ENCODE measurements at places on chromosomes 6 and 20.

- no peak for DNase-seq
Observed at GRCh38 chr6:100163035-100163434, 169.0 kb upstream of the MCHR2 start.

GRCh38 chr6:17945111-17945510 lies 42.3 kb downstream of the KIF13A start:
- no peak for DNase-seq

DNA sequence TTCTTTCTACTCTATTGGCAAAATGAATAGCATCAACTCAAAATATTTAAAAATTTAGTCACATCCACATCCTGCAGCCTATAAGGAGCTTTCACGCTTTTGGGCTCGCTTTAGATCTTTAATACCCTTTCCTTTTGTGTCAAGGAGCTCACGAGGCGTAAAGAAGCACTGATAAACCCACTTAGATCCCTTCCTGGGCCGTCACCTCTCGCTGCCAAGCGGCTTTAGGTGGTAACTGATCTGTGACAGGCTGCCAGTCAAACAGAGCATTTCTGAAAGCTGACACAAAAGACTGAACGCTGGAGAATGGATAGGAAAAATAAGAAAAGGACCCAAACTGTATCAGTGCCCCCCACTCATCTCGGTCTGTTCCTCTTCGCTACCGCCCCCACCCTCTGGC lies 385.7 kb upstream of the MMS22L start:
- no peak for DNase-seq

DNA sequence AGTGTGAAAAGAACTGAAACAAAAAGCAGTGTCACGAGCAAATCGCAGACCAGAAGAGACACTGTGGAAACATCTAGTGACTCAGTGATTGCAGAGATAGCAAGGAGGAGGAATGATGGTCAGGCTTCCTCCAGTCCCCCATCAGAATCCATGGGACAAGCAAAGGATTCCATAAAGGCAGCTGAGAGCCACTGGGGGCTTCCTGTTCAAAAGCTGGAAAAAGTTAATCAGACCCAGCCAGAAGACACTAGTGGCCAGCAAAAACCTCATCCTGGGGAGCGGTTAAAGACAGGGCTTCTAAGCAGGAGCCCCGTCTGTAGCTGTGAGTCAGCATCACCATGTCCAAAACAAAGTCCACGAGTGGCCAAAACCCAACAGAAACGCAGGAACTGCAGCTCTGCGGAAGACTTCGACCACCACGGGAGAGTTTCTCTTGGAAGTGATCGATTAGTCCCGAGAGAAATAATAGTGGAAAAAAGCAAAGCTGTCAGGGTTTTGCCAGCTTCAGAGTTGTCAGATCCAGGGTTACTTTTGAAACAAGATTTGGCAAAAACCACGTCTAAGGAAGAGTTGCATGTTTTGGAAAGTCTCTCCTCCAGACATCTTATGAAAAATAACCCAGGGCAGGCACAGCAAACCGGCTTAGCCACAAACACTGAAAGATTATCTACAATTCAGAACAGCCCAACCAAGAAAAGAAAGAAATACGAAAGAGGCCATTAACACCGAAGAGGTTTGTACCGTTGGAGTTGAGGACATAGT lies 51.0 kb downstream of the JAG1 start:
- no peak for DNase-seq

GRCh38 chr20:11497545-11497944 lies 420.1 kb upstream of the BTBD3 start:
- no peak for DNase-seq

DNA sequence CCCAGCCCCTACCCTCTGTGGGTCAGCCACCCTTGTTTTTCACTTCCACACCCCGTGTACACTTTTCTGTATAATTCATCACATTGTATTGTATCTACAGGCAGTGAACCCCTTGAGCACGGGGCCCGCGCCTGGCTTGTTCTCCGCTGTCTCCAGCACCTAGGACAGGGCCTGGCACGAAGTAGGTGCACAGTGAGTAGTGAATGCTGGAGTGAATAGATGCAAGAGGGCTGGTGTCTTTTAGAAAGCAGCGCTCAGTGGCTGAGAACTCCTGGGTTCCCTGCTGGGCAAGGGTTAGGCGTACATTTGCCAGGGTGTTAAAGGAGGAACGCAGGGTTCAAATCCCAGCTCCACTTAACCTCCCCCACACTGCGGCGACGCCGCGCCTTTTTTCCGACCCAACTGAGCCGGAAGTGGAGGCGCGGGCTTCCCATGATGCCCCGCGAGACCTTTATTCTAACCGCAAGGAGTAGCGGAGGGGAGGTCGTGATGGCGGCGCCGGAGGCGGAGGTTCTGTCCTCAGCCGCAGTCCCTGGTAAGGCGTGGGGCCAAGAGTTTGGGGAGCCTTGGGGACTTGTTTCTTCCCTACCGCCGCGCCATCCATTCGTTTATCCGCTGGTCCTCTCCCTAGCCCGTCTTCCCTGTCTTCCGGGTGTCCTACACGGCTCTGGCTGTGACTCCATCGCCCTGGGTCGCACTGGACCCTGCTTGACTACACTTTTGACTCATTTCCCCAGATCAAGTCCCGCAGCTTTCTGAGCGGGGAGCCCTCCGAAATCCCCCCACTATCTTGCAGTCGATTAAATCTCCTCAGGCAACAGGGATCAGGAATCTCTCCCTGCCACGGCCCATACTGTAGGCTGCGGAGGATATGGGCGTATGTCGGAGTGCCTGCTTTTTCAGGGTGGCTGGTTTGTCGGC lies at the start of gene MAD2L1BP:
Gene MAD2L1BP, plus strand, starts transcription at position 454 of the 921 bp plus-strand sequence. Its CDS starts 36 bp downstream, at position 490.
- peak; percentile 40 for DNase-seq

DNA sequence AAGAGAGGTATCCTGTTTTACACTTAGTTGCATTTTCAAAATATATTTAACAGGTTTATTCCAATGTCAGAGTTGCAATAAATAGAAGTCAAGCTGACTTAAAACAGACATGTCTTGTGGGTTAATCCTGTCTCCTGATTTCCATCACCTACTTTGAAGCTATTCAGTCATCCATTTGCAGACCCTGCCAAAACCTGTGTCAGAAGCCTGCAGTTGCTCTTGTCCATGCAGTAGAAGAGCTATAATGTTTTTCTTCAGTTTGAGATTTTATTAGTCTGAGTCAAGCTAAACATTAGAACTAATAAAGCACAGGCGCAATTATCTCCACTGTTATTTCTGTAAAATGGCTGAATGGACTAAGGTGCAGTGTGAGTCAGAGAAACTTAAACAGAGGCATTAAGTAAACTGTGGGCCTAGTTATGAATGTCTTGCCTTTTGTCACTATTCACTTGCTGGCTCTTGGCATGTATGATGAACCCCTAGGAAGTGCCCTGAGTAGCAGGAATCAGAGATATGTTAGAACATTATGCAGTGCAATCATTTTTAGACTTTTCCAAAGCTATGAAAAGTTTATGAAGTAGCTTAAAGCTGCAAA lies 11.0 kb upstream of the HDGFL1 start:
- no peak for DNase-seq

- DNase-seq = no peak
Observed at GRCh38 chr20:21513181-21513663, 642 bp downstream of the NKX2-2 start.

- no peak for DNase-seq
Observed at GRCh38 chr20:9417665-9418064, 96.7 kb upstream of the LAMP5 start.

- DNase-seq = no peak
Observed at GRCh38 chr20:3996399-3996798, 19.0 kb downstream of the RNF24 start.

- no peak for DNase-seq
Observed at GRCh38 chr20:38600057-38600456, 1.6 kb upstream of the ARHGAP40 start.

DNA sequence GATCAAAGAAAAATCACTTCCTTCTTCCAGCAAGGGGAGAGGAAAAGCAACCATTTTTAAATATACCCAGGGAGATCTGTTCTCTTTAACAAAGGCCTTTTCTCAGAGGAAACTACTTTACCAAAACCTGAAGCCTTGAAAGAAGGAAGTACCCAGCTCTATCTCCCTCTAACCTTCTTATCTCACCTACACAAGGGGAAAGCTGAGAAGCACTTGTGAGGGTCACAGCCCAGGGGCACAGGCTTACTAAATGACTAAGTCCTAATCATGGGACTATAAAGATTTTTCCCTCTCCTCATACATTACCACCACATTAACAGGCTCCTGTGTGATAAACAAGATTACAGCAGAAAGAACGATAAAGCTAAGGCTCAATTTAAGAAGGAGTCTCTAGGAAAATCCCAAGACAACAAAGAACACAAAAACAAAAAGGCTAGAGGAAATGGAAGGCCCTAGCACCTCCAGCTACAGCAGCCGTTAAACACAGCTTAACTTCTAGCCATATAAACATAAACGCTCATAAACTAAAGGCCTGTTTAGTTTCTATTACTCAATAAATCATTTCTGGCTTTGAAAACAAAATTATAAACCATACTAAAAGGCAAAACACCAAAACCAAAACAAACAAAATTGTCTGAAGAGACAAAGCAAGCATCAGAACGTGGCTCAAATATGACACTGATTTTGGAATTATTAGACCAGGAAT lies 284.9 kb upstream of the ECI2 start:
- no peak for DNase-seq

DNA sequence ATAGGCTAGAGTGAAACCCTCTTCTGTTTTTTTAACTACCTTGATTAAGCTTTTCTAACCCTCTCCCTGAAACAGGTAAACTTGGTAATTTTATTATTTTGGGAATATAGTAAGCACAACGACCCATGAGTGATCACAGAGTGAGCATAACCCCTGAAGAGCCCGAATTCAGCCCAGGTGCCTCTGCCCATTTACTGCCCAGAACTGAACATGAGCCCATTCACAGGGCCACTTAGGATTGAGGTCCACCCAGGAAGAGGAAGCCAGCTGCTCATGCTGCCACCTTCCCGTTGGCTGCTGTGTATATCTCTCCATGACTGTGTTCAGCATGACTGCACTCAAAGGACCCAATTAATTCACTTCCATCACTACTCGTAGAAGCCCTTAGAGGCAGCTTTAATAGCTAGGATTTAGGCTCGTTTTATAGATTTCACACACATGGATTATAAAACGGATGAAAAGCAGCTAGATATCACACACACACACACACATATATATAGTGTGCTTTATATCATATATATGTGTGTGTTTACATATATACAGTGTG lies 8.3 kb upstream of the PDE10A start:
- DNase-seq = peak; percentile 85

DNA sequence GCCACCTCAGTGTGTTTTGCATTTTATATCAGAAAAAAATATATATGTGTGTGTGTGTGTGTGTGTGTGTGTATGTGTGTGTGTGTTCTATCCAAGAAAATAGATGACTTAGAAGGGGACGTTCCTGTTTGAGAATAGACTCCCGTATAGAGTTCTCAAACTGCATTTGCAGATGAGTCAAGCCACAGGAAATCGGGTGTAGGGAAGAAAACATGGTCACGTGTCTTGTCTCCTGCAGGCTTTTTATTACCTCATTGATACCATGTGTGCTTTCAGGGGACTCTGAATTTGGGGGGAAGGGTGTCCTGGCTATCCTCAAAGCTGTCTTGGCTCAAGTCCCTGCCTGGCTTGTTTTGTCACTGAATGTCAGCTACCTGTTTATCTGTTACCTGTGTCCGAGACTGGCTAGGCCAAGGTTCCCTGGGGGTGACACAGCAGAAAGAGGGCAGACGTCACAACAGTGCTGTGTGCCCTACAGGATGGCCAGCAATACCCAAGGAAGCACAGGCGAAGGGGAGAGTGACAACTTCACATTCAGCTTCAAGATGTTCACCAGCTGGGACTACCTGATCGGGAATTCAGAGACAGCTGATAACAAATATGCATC lies 55.7 kb upstream of the NOP56 start:
- DNase-seq = no peak

GRCh38 chr20:397432-398237 lies 10.5 kb upstream of the RBCK1 start:
- no peak for DNase-seq

DNA sequence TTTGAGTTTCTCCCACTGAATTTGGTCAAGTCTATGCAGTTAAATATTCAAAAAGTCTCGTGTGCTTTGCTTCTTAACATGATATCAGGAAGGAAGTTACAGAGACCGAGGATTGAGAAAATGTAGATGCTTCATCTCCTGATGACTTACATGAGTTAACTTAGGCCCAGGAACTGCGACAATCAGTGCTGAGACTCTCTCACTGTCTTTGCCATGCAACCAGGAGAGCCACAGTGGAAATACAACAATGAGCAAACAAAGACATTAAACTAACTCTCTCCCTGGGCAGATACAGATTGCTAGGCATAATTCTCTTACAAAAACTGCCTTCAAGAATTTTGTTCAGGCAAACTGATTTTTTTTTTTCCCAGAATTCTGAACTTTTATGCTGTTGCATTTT lies 440.6 kb upstream of the EPHA7 start:
- DNase-seq = no peak

DNA sequence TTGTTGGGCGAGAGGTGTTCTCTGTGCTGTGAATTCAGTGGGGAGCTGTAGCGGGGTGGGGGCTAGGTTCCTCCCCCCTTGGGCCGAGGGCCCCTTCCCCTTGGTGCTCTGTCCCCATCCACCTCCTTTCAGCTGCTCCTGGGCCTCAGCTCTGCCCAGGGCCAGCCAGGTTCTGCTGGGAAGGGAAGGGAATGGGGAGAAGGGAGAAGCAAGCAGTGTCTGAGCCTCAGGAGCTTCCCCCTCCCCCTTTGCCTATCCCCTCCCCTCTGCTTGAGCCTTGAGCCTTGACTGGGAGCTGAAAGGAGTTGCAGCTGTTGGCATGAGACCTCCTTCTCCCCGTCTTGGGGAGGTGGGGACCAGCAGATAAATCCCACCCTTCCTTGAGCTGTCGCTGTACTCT lies 576 bp upstream of the RRP36 start:
- no peak for DNase-seq

DNA sequence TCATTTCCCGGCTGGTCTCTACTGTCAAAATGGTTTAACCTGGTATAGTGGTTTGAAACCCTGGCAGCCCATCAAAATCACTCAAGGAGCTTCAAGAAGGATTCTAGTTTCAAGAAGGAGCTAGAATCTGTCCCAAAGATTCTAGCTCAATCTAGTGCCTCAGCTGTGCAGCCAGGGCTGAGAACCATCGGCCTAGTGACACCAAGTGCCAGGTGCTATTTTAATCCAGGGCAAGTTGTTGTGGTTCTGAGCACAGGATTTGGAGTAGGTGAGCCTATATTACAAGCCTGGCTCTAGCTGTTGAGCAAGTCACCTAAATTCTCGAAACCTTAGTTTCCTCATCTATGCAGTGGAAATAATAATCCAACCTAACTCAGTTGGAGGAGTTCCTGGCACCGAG lies 3.7 kb downstream of the MOCS1 start:
- DNase-seq = no peak

- DNase-seq = no peak
Observed at GRCh38 chr20:57013741-57014140, 252.7 kb downstream of the BMP7 start.

GRCh38 chr6:149347067-149347466 lies 29.6 kb downstream of the TAB2 start:
- DNase-seq = no peak

DNA sequence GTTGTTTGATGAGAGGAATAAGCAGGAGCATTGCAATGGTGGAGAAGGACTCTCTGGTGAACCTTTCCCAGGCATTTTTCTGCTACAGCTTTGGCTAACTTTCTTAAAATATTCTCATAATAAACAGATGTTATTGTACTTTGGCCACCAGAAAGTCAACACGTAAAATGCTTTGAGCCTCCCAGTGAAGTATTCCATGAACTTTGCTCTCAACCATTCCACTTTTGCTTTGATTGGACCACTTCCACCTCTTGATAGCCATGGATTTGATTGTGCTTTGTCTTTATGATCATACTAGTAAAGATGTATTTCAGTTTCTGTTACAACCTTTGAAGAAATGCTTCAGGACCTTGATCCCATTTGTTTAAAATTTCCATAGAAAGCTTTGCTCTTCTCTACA lies 241.1 kb downstream of the TENT5A start:
- DNase-seq = no peak

GRCh38 chr20:62416651-62417637 lies 9.9 kb upstream of the CABLES2 start:
- no peak for DNase-seq
